ENCODE measurements at places on chromosomes 4 and X. TPM values are rescaled to one million over a fixed set of nuclear protein-coding genes. Genes with fewer than 3 reads are reported as not detected.

The DMRTC1 gene
- total RNA-seq: not detected

The TLL1 gene
- 2.2 TPM for total RNA-seq

The IGSF1 gene
- not detected for total RNA-seq

The LARP7 gene
- total RNA-seq: 19.1 TPM

The C4orf36 gene
- 0.40 TPM for total RNA-seq

The GYPB gene
- not detected for total RNA-seq

The SLC34A2 gene
- total RNA-seq: not detected

The FNIP2 gene
- 13.0 TPM for total RNA-seq

The STAP1 gene
- not detected for total RNA-seq

The RHOXF1 gene
- not detected for total RNA-seq

The ITM2A gene
- 15.4 TPM for total RNA-seq

The TMEM150C gene
- 4.4 TPM for total RNA-seq

The ZCCHC18 gene
- 0.88 TPM for total RNA-seq

The SLIT2 gene
- 10.1 TPM for total RNA-seq

The DNAJB14 gene
- total RNA-seq: 74.5 TPM

The HSPA4L gene
- 23.8 TPM for total RNA-seq

The RASL11B gene
- 0.11 TPM for total RNA-seq

The NLRP2B gene
- not detected for total RNA-seq

The SPANXB1 gene
- total RNA-seq: not detected

The ZNF711 gene
- total RNA-seq: 5.3 TPM

The GAGE12F gene
- not detected for total RNA-seq

The ZNF732 gene
- 1.1 TPM for total RNA-seq

The NAP1L2 gene
- total RNA-seq: 0.73 TPM

The KIAA1210 gene
- not detected for total RNA-seq

The NALF2 gene
- 0.04 TPM for total RNA-seq

The GAGE13 gene
- total RNA-seq: not detected

The CENPVL2 gene
- total RNA-seq: not detected

The CLDN34 gene
- total RNA-seq: 0.26 TPM
